ENCODE measurements at places on chromosomes 3 and 15. TPM values are rescaled to one million over a fixed set of nuclear protein-coding genes. Genes with fewer than 3 reads are reported as not detected.

DNA sequence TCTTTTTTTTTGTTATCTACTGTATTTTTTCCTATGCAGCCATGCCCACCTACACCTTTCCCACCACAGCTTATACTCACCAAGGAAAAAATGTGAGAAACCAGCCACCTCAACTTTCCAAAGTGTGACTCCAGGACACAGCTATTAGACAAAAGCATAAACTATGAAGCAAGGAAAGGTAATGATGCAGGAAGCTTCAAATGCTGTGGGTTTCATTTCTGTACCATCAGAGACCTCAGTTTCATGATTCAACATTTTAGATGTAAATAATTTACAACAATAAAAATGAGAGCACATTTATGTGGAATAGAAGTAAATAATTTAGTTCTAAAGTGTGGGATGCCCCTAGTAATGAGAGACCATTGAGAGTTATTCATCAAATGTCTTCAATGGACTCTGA is 115.1 kb downstream of the CDIN1 start:
- H3K36me3 ChIP-seq: no peaks in the 10 kb centered on the region
- no peak overlapping the region for H3K4me3 ChIP-seq
- H3K27ac ChIP-seq: no peak overlapping the region

The NEK10 gene
- total RNA-seq: 1.1 TPM

DNA sequence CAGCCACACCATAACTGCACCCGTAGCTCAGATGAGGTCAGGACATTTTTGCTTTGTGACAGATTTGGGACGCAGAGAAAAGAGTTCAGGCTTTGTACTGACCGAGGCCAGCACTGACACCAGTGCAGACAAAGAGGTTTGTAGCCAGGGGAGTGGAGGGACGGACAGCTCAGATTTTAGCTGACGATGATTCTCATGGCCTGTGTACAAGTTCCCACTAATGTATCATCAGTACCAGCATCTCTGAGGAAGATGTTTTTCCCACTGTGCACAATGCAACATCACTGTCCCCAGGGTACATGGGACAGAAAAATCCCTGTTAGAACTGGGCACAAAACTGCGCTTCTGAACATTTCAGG is 112.7 kb downstream of the SLCO3A1 start:
- no peaks in the 10 kb centered on the region for H3K27me3 ChIP-seq
- H3K4me3 ChIP-seq: no peak overlapping the region
- no peak for DNase-seq
- no peaks in the 10 kb centered on the region for H3K36me3 ChIP-seq
- no peak overlapping the region for H3K27ac ChIP-seq

GRCh38 chr15:30038667-30039523 is 43.9 kb upstream of the GOLGA8J start:
- 0 out of 2 replicates have a peak, but pooled peaks cover 5% of the 10 kb centered on the region for H3K27me3 ChIP-seq
- no peak overlapping the region for H3K4me3 ChIP-seq
- no peaks in the 10 kb centered on the region for H3K36me3 ChIP-seq
- no peaks in the 10 kb centered on the region for H3K4me1 ChIP-seq
- H3K27ac ChIP-seq: no peak overlapping the region

The PLOD2 gene
- total RNA-seq: 43.3 TPM

The IQCH gene
- 3.2 TPM for total RNA-seq

The TEX55 gene
- 0.10 TPM for total RNA-seq

DNA sequence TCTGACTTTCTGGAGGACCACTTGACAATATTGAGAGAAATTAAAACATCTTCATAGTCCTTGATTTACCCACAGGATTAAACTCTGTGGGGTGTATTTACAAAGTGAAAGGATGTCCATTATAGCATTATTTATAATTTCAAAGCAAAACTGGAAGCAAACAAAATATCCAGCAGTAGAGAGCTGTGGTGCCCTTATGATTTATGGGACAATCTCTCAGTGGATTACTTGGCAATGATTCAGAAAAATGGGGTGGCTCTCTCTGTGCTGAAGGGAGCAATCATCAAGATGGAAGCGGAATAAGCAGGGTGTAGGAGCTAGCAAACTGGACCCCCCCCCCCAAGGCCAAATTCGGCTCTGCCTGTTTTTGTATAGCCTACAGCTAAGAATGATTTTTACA is 9.0 kb downstream of the PPCDC start:
- H3K27ac ChIP-seq: no peak overlapping the region
- no peak overlapping the region for H3K4me3 ChIP-seq
- H3K4me1 ChIP-seq: peaks cover 22% of the 10 kb centered on the region
- no peak for DNase-seq
- H3K36me3 ChIP-seq: no peaks in the 10 kb centered on the region

The SPINK8 gene
- total RNA-seq: not detected

- no peaks in the 10 kb centered on the region for H3K36me3 ChIP-seq
- no peaks in the 10 kb centered on the region for H3K4me1 ChIP-seq
- H3K4me3 ChIP-seq: no peak overlapping the region
- DNase-seq: no peak
- H3K27ac ChIP-seq: no peak overlapping the region
- no peaks in the 10 kb centered on the region for H3K27me3 ChIP-seq
Measured at GRCh38 chr3:63400246-63400860, 122.2 kb downstream of the SYNPR start.

- H3K36me3 ChIP-seq: no peaks in the 10 kb centered on the region
- H3K4me3 ChIP-seq: no peak overlapping the region
- H3K4me1 ChIP-seq: peaks cover 17% of the 10 kb centered on the region
- H3K27ac ChIP-seq: no peak overlapping the region
- H3K27me3 ChIP-seq: no peaks in the 10 kb centered on the region
Measured at GRCh38 chr15:95129574-95129973, 898.2 kb downstream of the MCTP2 start.

DNA sequence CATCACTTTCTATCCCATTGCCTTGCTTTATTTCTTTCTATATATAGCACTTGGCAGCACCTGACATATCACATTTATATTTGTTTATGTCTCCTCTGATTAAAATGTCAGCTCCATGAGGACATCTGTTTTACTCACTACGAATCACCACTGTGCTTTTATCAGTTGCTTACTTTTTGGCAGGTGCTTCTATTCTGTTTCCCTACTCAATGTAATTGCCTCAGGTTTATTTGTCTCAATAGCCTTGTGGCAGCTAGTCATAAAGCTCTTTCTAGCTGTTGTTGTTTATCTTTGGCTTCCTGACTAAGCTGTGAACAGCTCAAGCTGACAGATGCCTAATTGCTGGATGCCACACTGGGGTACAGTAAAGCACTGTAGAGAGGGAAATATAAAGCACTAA is 85.5 kb downstream of the VPS13C start:
- peaks cover 15% of the 10 kb centered on the region for H3K36me3 ChIP-seq
- H3K4me3 ChIP-seq: no peak overlapping the region
- H3K4me1 ChIP-seq: no peaks in the 10 kb centered on the region
- DNase-seq: peak; percentile 2

The CYP1A1 gene
- not detected for total RNA-seq

- no peaks in the 10 kb centered on the region for H3K36me3 ChIP-seq
- no peak for DNase-seq
- H3K27ac ChIP-seq: no peak overlapping the region
Measured at GRCh38 chr3:34359064-34359463, 560.6 kb downstream of the PDCD6IP start.

DNA sequence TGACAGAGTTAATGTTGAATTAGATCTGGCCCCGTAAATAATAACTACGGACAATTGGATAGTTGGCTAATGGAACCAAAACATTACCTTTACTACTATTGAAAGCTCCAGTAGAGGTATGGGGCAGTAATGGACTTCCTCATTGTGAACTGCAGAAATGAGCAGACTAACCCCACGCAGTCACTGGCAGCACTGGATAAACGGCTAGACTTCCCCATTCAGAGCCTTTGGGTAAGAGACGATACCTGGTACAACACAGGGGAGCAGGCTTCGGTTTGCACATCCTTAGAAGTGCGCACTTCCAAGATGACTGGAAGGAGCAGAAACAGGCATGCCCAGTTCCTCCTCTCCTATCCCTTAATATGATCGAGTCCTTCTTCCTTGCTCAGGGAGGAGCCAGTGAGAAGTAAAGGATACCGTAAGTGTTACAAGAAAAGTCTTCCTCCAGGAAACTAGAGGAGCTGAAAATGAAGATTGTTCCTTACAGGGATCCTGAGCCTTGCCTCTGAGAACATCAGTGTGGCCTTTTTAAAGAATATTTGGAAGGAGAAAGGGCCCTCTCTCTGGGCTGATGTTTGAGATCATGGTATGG is 100.5 kb upstream of the NECTIN3 start:
- H3K27me3 ChIP-seq: no peaks in the 10 kb centered on the region
- no peaks in the 10 kb centered on the region for H3K4me1 ChIP-seq
- no peak for DNase-seq
- no peaks in the 10 kb centered on the region for H3K36me3 ChIP-seq
- H3K27ac ChIP-seq: no peak overlapping the region

GRCh38 chr3:170657312-170657711 is 71.4 kb upstream of the SLC7A14 start:
- DNase-seq: no peak
- no peaks in the 10 kb centered on the region for H3K4me1 ChIP-seq
- H3K4me3 ChIP-seq: no peak overlapping the region
- no peaks in the 10 kb centered on the region for H3K36me3 ChIP-seq
- H3K27me3 ChIP-seq: no peaks in the 10 kb centered on the region

DNA sequence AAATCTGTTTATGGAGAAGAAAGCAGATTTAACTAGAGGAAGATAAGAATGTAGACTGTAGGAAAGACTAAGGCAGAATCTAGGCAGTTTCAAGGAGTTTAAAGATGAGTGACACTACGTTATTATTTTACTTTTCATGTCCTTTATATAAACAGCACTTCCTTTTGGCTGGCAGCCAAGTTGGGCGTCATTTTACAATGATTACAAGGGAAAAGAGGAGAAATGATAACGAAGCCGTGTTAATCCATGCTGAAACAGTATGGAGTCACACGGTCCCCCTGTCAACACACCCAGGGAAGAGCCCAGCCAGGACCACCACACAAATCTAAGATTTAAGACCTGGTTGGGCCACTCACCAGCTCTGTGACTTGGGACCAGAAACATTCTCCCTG is 83.7 kb upstream of the NEO1 start:
- H3K27me3 ChIP-seq: 0 out of 2 replicates have a peak, but pooled peaks cover 2% of the 10 kb centered on the region
- peak; percentile 31 for DNase-seq
- no peaks in the 10 kb centered on the region for H3K36me3 ChIP-seq
- no peak overlapping the region for H3K4me3 ChIP-seq

GRCh38 chr3:140942221-140943104 is 827 bp downstream of the SLC25A36 start:
- H3K36me3 ChIP-seq: peaks cover 3% of the 10 kb centered on the region
- H3K27ac ChIP-seq: peak overlapping the region; percentile 96
- H3K27me3 ChIP-seq: no peaks in the 10 kb centered on the region
- no peaks in the 10 kb centered on the region for H3K4me1 ChIP-seq
- H3K4me3 ChIP-seq: peak overlapping the region; percentile 88

DNA sequence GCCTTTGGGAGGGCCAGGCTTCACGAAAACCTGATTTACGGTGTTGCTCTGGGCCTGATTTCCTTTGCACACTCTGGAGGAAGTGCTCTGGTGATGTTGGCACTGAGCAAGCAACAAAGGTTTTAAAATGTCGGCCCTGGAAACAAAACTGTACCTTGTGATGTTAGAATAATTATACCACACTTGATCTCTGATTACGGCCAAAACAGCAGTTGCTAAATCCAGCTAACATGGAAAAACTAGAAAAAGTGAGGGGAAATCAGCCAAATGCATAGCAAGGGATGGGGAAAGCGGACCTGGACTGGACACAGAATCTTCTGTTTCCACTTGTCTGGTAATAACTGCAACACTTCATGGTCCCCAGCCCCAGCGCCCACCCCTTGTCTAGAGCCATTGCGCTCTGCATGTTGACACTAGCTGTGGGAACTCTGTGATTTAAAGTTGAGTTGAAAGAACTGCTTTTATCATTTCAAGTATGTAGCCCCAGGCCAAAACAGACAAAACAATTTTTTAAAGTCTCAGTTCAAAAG is 120.1 kb downstream of the VGLL4 start:
- H3K36me3 ChIP-seq: no peaks in the 10 kb centered on the region
- no peaks in the 10 kb centered on the region for H3K27me3 ChIP-seq
- H3K4me3 ChIP-seq: no peak overlapping the region
- no peaks in the 10 kb centered on the region for H3K4me1 ChIP-seq

GRCh38 chr3:117788061-117788460 is 1078.5 kb downstream of the TUSC7 start:
- H3K27ac ChIP-seq: no peak overlapping the region
- H3K27me3 ChIP-seq: no peaks in the 10 kb centered on the region
- no peaks in the 10 kb centered on the region for H3K36me3 ChIP-seq

GRCh38 chr15:80970658-80971057 is 19.0 kb downstream of the MESD start:
- DNase-seq: no peak
- H3K27ac ChIP-seq: no peak overlapping the region
- H3K36me3 ChIP-seq: peaks cover 6% of the 10 kb centered on the region
- H3K27me3 ChIP-seq: no peaks in the 10 kb centered on the region
- H3K4me3 ChIP-seq: no peak overlapping the region
- H3K4me1 ChIP-seq: peaks cover 8% of the 10 kb centered on the region

DNA sequence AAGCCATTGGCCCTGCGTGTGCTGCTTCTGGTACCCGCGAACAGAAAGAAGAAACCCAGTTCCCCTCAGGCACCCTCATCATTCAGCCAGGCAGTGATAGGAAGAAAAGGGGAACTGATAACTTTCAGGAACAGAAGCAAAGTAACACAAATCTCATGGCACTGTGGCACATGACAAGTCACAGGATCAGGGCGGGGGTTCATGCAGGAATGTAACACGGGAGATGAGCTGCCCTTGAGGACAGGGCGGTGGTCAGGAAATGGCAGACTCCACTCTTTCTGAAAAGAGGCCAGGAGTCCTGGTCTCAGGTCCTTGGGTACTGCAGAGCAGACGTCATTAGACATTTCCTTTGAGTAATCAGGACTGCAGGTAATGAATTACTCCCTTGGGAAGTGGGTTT is 95.5 kb downstream of the CCNL1 start:
- H3K27me3 ChIP-seq: no peaks in the 10 kb centered on the region
- peaks cover 14% of the 10 kb centered on the region for H3K4me1 ChIP-seq
- no peak overlapping the region for H3K27ac ChIP-seq
- no peak overlapping the region for H3K4me3 ChIP-seq

- peak; percentile 71 for DNase-seq
- H3K27ac ChIP-seq: no peak overlapping the region
Measured at GRCh38 chr3:58640700-58641372, 25.7 kb downstream of the FAM3D start.

GRCh38 chr3:110423276-110423675 is 648.3 kb upstream of the NECTIN3 start:
- no peaks in the 10 kb centered on the region for H3K27me3 ChIP-seq
- H3K27ac ChIP-seq: no peak overlapping the region
- DNase-seq: no peak
- H3K4me3 ChIP-seq: no peak overlapping the region

The CCDC39 gene
- not detected for total RNA-seq
